ENCODE measurements at places on chromosomes 12 and 14. TPM values are rescaled to one million over a fixed set of nuclear protein-coding genes. Genes with fewer than 3 reads are reported as not detected.

The KRT8 gene
- total RNA-seq, result 3,505 TPM

The BMP4 gene
- total RNA-seq, result 13.5 TPM

The VRTN gene
- not detected for total RNA-seq

The B3GNT4 gene
- total RNA-seq, result not detected

The METTL1 gene
- 4.1 TPM for total RNA-seq

The KIF21A gene
- total RNA-seq, result 30.2 TPM

The ACADS gene
- total RNA-seq, result 338 TPM

The BICDL1 gene
- total RNA-seq, result 3.2 TPM

The MORN3 gene
- not detected for total RNA-seq

The HOXC5 gene
- 0.60 TPM for total RNA-seq

The CLEC1A gene
- not detected for total RNA-seq

The PZP gene
- total RNA-seq, result not detected

The PTGER2 gene
- 3.2 TPM for total RNA-seq

The PTMS gene
- total RNA-seq, result 99.9 TPM

The DPF3 gene
- total RNA-seq, result 7.1 TPM

The EEA1 gene
- total RNA-seq, result 19.5 TPM

The CELA1 gene
- total RNA-seq, result not detected

The FAM186B gene
- not detected for total RNA-seq

The ACRBP gene
- total RNA-seq, result 2.7 TPM

The ERP27 gene
- 2.6 TPM for total RNA-seq

The BDKRB1 gene
- total RNA-seq, result 4.4 TPM

The C1RL gene
- 39.6 TPM for total RNA-seq
